ENCODE measurements at places on chromosomes 2 and 18.

GRCh38 chr2:124347209-124347608 is 322.1 kb downstream of the CNTNAP5 start:
- no peak for DNase-seq

DNA sequence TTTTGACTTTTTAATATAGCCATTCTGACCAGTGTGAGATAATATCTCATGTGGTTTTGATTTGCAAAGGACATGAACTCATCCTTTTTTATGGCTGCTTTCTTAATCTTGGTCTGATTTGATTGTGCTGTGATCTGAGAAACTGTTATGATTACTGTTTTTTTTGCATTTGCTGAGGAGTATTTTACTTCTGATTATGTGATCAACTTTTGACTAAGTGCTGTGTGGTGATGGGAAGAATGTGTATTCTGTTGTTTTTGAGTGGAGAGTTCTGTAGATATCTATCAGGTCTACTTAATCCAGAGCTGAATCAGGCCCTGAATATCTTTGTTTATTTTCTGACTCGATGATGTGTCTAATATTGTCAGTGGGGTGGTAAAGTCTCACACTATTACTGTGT is 16.8 kb downstream of the SP140L start:
- DNase-seq, result no peak

- DNase-seq, result no peak
Measured at GRCh38 chr18:80200932-80201672, 46.2 kb downstream of the PARD6G start.

DNA sequence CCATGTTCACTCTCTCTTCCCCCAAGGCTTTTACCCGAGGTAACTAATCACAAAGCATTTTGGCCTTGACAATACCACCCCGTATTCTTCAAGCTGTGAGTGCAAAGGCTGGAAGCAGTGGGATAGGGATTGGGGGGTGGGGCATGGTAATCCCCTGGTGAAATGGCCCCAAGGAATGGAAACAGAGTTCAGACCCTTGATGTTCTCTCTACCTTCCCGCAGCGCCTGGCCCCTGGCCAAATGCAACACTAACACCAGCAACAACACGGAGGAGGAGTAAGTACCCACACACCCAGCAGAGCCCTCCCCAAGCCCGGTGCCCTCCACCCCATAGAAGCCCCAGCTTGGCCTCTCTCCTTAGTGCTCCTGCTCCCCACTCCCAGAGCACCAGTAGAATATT is 36.9 kb downstream of the CNGA3 start:
- no peak for DNase-seq

DNA sequence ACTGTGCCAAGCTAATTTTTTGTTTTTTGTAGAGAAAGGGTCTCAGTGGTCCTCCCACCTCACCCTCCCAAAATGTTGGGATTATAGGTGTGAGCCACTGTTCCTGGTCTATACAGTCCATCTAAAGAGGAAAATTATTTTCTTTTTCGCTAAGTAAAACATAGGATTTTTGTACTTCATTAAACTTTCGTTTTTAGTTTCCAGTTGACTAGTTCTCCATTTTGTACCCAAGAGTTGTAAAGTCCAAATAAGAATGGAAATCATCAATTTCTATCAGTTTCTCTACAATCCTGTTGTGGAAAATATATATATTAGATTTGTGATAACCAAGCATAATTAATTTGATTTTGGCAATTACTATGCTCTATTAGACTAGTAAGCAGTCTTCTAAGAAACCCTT is 156.4 kb downstream of the BABAM2 start:
- DNase-seq, result no peak

- DNase-seq, result no peak
Measured at GRCh38 chr18:31241900-31242409, 76.0 kb upstream of the DSG1 start.

DNA sequence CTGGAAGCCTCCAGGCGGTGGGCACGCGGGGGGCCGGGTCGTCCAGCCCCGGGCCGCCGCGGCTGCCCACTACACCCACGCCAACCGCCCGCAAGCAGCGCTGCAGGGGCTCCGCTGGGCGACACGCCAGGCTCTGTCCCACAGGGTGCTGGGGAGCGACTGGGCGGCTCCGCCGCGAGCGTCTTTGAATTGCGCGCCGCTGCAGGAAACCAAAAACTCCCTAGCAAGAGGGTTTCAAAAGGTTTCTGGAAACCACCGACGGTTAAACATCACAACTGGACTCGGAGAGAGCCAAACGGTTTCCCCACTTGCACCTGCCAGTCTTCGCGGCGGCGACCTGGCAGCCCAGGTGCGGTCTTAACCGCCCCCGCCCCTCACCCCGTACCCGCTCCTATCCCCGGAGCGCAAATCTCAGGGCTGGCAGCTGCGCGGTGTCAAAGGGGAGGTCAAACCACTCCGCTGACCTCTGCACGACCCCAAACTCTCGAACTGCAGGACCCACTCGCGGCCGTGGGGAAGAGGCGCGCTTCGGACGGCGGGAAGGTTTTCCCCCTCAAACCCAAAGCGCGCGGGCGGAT is 1.0 kb downstream of the CXCR4 start:
- no peak for DNase-seq

- DNase-seq, result peak; percentile 44
Measured at GRCh38 chr18:74378179-74378682, 62.6 kb downstream of the C18orf63 start.

DNA sequence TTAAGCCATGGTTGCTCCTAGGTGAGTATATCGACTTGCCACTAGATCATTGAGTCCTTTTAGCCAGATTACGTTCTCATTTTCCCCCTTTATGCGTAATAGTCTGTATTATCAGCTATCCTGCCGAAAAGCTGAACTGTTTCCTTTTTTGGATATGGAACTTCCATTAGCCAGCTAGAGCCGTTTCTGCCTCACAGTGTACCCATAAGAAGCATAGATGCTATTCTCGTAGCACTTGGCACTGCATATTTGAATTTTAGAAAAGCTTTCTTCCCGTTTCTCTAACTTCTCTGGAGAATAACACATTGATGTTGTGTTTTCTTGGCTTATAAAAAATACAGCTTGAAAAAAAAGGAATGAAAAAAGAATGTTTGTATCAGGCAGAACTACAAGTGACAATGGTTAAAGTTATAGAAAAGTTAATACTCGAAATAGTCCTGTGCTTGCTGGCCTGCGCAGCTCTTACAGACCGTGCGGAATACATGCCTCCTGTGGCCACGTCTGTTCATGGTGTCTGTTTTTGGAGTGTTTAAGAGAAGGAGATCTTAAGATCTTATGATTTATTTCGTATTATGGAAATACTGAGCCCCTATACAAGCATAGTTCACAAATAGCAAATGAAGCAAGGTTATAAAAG is 710 bp downstream of the DUSP19 start:
- DNase-seq, result peak; percentile 76

- DNase-seq, result no peak
Measured at GRCh38 chr2:141455211-141455826, 675.5 kb downstream of the LRP1B start.
